HuH-7 (cell line): ENCODE measurements at places on chromosomes 2 and 18.

GRCh38 chr2:68837164-68837860 is 33.9 kb downstream of the BMP10 start:
- DNase-seq: peak; percentile 74

GRCh38 chr2:102790091-102790455 is 28.2 kb downstream of the TMEM182 start:
- no peak for DNase-seq

DNA sequence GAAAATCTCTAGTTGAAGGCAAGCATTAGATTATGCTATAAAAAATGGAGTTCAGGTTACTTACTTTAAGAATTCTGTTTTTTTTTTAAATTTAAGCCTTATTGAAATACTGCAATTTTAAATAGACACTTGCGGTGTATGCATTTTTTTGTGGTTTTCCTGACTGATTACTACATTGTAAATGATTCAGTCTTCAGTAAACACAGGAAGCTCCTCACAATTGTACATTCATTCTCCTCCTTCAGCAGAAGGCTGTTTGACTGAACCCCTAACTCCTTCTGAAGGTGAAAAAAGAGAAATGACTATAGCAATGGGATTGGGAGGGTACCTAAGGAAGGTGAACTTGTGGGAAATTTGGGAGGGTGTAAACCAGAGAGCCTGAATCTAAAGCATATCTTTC is 136.1 kb downstream of the GCA start:
- DNase-seq: no peak

DNA sequence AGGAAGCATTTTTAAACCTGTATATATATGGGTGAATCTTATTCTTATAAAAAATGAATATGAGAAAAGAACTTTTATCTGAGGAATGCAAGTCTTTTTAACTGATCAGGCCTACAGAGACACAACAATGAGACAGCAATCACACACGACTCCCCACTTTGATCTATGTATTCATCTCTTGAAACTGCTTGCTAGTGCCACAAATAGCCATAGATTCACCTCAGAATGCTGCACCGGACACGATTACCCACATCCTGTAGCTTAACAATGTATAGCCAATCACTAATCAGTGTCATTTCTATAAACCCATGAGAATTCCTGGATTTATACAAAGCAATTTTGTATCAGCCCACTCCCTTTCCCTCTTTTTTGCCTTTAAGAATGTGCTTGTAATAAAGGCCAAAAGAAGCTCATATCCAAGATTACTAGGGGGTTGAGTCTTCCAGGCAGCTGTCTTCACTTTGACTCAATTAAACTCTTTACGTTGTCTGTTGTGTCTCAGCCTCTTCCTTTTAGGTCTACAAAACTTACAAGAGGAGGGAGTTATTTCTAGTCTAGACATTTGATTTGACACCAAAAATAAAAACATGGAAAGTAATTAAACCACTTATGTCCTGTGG is 94.9 kb downstream of the MBD2 start:
- DNase-seq: no peak

DNA sequence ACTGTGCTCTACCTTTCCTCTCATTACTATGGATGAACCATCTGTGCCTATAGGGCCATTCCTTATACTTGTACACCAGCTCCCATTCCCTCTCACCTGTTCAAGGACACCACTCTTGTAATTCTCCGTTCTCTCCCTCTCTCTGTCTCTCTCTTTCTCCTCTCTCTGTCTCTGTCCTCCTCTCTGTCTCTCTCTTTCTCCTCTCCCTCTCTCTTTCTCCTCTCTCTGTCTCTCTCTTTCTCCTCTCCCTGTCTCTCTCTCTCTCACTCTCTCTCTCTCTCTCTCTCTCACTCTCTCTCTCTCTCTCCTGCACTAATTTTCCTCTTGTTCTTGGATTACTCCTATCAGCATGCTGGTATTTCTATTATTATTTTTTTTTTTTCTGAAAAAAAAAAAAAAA is 78.9 kb upstream of the RMDN2 start:
- no peak for DNase-seq

- no peak for DNase-seq
Observed at GRCh38 chr2:104734937-104735586, 118.9 kb upstream of the POU3F3 start.

- no peak for DNase-seq
Observed at GRCh38 chr18:76487070-76487469, 8.0 kb downstream of the ZNF516 start.

DNA sequence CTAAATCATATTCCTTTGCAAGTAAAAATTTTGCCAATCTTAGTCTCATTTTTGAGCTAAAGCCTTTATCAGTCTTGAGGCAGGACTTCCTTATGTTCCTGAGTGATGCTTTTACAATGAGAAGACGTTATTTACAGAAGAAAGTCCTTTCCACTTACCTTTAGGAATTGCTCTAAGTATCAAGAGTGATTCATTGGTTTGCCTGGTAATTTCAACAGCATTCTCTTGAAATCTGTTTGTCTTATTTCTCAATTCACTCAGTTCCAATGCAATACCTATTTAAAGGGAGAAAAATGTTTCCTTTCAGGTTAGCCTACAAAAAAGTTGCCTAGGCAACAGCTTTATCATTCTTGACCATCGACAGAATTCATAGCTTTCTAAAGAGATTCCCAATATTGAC is 137.2 kb downstream of the LAMA1 start:
- no peak for DNase-seq
